ENCODE measurements at places on chromosomes 7 and 10. TPM values are rescaled to one million over a fixed set of nuclear protein-coding genes. Genes with fewer than 3 reads are reported as not detected.

DNA sequence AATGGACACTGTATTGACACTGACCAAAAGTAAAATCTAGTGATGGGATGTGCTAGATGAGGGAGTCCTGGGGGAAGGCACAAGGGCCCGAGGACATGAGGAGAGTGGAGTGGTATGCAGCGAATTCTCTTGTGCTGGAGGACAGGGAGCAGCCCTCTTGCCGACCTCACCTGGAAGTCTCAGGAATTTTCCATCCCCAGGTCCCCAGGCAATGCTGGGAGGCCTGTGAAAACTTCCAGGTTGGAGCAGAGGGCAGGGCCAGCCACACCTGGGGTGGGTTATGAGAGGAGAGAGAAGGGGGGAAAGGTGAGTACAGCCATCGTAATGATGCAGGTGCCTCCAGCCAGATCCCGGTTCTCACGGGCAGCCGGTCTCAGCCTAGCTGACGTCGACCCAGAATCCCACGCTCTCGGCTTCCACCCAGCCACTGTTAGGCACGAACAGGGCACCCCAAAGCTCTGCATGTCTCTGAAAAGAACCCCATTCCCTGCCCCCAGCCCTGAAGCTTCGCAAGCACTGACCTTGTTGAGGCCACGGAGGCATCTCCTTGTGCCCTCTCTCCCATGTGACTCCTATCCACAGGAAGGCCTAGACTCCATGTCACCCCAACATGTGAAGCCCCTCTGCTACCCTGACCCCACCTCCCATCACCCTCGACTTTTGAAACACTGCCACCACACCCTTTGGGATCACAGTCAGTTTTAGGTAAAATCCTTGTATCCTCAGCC, 239.7 kb upstream of the MYO3A start:
- DNase-seq, result no peak

GRCh38 chr10:22158426-22158825, 59.4 kb downstream of the EBLN1 start:
- DNase-seq, result no peak

- DNase-seq, result peak; percentile 75
Observed at GRCh38 chr10:120336911-120337540, 120.0 kb upstream of the PLPP4 start.

DNA sequence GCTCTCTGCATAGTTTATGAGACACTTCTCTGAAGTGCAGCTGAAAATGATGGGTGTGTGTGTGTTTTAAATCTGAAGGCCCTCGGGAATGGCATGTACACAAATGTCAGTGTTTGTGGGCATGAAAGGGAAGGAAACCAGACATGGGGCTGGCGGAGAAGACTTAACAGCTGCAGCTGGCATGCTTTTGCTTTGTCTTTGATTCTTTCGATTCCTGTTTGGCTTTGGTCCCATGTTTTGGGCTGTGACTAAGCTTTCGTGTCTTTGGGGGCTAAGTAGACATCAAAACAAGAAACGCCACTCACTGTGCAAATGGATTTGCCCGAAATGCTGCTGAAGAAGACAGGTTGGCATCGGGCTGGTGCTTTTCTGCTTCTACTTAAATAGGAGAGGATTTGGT, 179.3 kb downstream of the PFKFB3 start:
- peak; percentile 66 for DNase-seq

DNA sequence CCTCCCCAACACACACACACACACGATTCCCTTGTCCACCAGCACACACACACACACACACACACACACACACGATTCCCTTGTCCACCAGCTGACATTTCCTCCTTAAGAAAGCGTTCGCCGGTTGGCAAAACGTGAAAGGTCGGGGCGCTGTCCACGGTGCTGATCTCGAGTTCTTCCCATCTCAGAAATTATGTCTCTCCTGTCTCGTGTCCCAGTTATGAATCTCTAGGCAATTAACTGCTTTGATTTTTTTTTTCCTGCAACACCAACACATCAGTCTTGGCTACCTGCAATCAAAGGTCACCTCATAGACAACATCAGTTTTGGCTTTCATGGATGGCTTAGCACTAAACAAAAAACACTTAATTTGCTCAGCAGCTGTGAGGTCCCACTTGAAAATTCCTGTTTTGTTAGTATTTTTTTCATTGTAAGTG, 1.9 kb downstream of the INA start:
- DNase-seq, result peak; percentile 76

LRGUK gene
- total RNA-seq, result 0.07 TPM

HOXA2 gene
- not detected for total RNA-seq

DNA sequence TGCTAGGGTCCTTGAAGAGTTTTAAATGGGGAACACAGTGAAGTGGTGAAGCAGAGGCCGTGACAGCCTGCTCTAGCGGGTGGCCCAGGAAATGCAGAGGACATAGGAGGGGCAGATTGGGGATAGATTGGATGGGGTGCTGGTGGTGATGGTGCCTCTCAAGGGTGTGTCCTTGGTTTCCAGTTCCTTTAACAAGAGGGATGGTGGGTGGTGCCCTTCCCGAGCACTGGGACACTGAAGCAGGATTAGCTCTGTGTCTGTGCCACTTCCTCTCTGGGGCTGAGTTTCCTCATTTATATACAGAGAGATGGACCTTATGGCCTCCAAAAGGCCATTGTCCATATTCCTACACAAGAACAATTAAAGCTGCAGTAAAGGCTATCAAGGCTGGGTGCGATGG, 285.5 kb downstream of the TCF7L2 start:
- no peak for DNase-seq

GRCh38 chr7:12231097-12231496, 20.0 kb downstream of the TMEM106B start:
- no peak for DNase-seq

CAV1 gene
- 0.25 TPM for total RNA-seq

CFAP70 gene
- 0.58 TPM for total RNA-seq

SUV39H2 gene
- 42.9 TPM for total RNA-seq

DNA sequence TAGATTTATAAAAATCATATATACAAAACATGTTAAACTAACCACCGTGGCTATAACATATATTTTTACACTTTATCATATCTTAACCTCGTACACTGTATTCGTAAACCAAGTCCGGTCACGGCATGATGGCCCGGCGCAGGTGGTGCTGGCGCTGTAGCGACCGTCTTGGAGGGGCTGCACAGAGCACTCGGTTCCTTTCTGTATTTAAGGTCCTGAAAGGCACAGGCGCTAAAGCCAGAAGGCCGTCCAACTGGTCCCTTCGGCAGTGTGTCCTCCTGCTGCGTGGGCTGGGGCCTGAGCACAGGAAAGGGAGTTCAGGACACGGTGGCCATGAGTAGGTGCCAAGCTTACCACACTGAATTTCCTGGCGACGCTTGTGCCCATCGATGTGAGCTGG, 33.8 kb downstream of the AMZ1 start:
- DNase-seq, result no peak

DNA sequence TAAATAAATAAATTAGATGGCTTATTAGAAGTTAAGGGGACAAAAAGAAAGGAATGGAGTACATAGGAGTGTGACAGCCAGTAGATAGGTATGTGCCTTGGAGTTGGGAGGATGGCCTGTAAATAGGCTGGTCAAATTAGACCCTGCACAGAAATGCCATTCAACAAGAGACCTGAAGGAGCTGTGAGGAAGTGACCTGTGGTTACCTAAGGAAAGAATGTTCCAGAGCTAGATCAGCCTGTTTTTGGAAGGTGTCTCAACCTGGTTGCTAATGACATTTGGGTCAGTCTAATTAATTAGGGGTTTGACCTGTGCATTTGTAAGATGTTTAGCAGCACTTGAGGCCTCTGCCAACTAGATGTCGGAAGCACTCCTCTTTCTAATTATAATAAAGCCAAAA, 315.3 kb upstream of the PLXDC2 start:
- DNase-seq, result no peak

- no peak for DNase-seq
Observed at GRCh38 chr10:70432561-70433263, 8.8 kb downstream of the NODAL start.

DNA sequence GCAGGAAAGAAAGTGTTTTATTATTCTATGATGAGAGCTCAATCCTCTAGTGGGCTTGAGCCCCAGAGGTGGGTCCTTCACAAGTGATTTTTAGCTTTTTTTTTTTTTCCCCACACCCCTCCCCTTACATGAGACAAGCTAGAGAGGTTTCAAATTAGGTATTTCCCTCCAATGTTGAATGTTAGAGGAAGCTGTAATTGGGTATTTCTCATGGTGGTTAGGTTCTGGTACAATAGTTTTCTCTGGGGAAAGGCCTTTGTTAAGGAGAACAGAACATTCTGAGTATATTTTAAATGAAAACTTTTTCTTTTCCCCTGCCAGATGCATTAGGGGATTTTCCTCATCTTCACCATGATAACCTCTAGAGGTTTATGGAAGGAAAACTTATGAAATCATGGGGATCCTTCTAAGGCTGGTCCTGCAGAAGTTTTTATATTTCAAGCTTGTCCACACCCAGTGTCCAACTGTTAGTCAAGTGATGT, 1039.7 kb downstream of the NRG3 start:
- DNase-seq, result no peak

- no peak for DNase-seq
Observed at GRCh38 chr7:1890289-1891235, 220.5 kb downstream of the ELFN1 start.

DNA sequence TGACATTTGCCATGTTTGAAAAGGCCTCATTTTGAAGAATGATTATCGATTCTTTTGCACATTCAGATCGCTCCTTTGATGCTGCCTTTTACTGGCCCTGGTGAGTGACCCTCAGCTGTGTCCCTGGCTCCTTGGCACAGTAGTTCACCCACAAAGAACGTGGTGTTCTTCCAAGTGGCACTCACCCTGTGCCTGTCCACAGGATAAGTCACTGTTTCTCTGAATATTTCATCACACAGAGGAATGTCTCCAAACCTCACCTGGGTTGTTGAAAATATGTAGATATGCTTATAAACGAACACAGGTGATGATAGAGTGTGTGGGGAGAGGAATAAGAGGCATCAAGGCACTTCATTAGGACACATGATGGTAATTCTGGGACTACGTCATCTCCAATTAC, 810.7 kb downstream of the CCSER2 start:
- no peak for DNase-seq

- no peak for DNase-seq
Observed at GRCh38 chr7:70415179-70415972, 716.6 kb upstream of the GALNT17 start.

GJC3 gene
- 1.1 TPM for total RNA-seq

GRCh38 chr7:46775020-46775419, 806.9 kb downstream of the TNS3 start:
- DNase-seq, result no peak

GRCh38 chr7:13920053-13920697, 69.3 kb downstream of the ETV1 start:
- DNase-seq, result no peak

DNA sequence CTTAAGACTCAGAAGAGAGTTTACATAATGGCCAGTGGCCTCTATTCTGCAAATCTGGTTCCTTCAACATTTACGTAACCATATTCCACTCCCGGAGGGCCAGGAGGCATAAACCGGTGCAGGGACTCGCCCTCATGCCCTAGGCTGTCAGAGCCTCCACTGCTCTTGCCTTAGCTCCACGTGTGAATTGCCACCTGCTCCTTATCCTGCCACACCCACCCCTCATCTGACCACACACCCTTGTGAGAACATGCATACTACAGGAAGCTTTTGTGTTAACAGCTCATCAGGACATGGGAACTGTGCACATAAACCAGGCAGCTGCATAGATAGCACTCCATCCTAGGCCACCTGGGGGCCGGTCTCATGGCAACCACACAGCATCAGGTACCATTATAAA, 146.7 kb upstream of the PFKP start:
- no peak for DNase-seq

GSTO2 gene
- total RNA-seq, result 2.8 TPM

CALML5 gene
- not detected for total RNA-seq

RRP12 gene
- 45.9 TPM for total RNA-seq

DNA sequence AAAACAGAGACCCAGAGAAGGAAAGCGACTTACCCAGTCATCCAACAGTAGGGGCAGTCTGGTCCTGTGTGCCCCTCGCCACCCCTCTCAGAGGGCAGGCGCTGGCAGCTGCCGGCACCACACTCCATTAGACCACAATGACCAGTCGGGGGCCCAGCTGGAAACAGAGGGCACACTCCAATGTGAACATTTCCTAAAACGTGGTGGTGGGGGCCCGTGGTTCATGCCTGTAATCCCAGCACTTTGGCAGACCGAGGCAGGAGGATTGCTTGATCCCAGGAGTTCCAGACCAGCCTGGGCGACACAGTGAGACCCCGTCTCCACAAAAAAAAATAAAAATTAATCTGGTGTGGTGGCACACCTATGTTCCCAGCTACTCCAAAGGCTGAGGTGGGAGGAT, 912 bp upstream of the OAT start:
- no peak for DNase-seq

CACNA2D1 gene
- total RNA-seq, result not detected

PAPOLB gene
- not detected for total RNA-seq

GRCh38 chr10:99630991-99631390, 10.8 kb upstream of the SLC25A28 start:
- no peak for DNase-seq

DNA sequence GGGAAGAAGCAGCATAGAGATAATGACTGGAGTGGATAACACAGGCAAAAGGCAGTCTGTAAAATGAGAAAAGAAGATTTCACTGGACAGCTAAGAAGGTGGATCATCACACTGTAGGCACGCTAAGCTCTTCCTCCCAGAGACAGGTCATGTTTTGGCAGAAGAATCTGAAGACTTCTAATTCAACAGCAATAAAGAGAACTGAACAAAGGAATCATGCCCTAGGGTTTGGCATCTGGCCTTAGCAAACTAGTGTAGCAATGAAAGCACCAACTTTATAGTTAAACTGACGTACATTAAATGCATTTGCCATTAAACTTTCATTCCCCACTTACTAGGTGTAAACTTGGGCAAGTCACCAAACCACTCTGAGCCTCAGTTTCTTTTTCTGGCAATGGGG, 84.4 kb upstream of the SEM1 start:
- no peak for DNase-seq

PRSS37 gene
- not detected for total RNA-seq

MYL10 gene
- not detected for total RNA-seq

DNA sequence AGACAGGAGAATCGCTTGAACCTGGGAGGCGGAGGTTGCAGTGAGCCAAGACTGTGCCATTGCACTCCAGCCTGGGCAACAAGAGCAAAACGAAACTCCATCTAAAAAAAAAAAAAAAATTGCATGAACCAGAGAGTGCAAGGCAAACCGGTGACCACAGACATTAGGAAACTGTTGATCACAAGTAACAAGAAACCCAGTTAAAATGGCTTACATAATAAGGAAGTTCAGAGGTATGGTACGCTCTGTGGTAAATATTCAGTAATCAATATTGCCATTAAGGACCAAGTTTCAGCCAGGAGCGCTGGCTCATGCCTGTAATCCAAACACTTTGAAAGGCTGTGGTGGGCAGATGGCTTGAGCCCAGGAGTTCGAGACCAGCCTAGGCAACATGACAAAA, 9.2 kb upstream of the NT5C2 start:
- no peak for DNase-seq

GRCh38 chr10:73756183-73756582, 12.0 kb downstream of the SEC24C start:
- DNase-seq, result no peak

GRCh38 chr7:35755711-35756110, 45.1 kb upstream of the SEPTIN7 start:
- DNase-seq, result no peak

Measured in activated CD4-positive, alpha-beta T cell treated with anti-CD3 and anti-CD28 coated beads for 36 hours (primary cell).